Uterus (tissue), 4 donors: ENCODE measurements at places on chromosomes 2 and 18. TPM values are rescaled to one million over a fixed set of nuclear protein-coding genes. Genes with fewer than 3 reads are reported as not detected.

GRCh38 chr2:85173909-85174308 lies 40.7 kb downstream of the TCF7L1 start:
- no peak overlapping the region for H3K4me3 ChIP-seq
- no peaks in the 10 kb centered on the region for H3K27me3 ChIP-seq
- no peak overlapping the region for H3K27ac ChIP-seq
- no peaks in the 10 kb centered on the region for H3K36me3 ChIP-seq

DNA sequence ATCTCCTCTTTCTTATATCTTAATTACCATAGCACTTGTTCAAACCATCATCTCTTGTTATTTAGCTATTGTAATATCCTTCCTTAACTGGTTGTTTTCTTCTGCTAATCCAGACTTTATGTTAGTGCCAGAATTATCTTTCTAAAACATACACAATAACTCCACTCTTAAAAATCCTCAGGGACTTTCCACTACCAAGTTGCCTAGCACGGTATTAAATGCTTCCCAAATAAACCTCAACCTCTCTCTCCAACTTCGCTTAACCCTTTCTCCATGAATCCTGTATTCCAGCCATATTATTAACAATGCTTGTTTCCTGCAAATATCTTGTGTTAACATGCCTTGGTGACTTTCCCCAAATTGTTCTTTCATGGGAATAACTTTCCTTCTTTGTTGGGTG lies 84.5 kb downstream of the FAM228A start:
- H3K27me3 ChIP-seq, result no peaks in the 10 kb centered on the region
- no peak overlapping the region for H3K27ac ChIP-seq
- H3K36me3 ChIP-seq, result no peaks in the 10 kb centered on the region

- H3K36me3 ChIP-seq, result no peaks in the 10 kb centered on the region
- H3K27ac ChIP-seq, result no peak overlapping the region
- no peaks in the 10 kb centered on the region for H3K27me3 ChIP-seq
- no peaks in the 10 kb centered on the region for H3K4me1 ChIP-seq
- no peak overlapping the region for H3K4me3 ChIP-seq
Observed at GRCh38 chr2:96413323-96413722, 77.8 kb downstream of the NCAPH start.

DNA sequence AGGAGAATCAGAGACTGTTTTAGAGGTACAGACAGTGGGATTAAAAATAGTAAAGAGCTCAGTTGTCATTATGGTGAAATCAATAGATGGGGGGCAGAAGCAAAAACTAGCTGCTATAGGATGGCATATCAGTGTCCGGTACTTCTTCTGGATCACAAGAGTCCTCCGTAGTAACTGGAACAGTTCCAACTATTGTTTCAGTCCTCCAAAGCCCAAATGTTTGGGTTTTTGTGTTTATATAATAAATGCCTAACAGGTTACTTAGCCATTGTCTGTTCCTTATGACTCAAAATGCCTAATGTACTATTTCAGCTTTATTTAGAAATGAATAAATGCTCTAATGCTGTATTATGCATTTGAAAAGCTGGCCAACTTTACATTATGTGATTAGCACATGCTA lies 401.2 kb downstream of the PTH2R start:
- no peak overlapping the region for H3K4me3 ChIP-seq
- H3K27ac ChIP-seq, result no peak overlapping the region
- H3K27me3 ChIP-seq, result no peaks in the 10 kb centered on the region
- no peaks in the 10 kb centered on the region for H3K4me1 ChIP-seq
- H3K36me3 ChIP-seq, result no peaks in the 10 kb centered on the region

DNA sequence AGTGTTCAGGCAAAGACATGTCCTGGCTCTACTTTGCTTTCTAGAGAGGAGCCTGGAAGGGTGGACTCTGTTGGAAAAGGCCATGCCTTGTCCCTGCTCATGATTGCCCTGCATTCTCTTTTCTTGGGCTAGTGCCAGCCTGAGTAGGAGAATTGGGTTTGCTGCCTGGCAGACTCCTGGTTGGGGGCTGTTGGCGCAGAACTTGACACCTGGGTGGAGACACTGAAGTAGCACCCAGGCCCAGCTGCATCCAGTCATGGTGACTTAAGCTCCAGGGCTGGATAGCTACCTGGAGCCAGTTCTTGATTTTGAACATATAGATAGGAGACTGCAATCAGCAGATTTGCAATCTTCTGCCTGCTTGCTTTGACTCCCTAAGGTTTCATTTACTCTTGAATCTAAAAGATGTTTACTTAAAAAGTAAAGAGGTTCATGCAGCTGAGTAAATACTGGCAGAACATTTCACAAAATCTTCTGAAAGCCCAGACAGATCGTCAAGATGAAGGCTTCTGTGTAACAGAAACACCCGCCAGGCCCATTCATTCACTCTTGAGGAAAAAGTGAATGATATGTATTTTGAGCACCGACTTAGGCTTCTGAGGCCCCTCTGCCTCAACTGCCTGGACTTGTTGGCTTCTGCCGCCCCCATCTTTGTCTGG lies 38.0 kb upstream of the YWHAQ start:
- no peaks in the 10 kb centered on the region for H3K27me3 ChIP-seq
- H3K4me1 ChIP-seq, result no peaks in the 10 kb centered on the region
- H3K27ac ChIP-seq, result no peak overlapping the region
- no peak for DNase-seq

DNA sequence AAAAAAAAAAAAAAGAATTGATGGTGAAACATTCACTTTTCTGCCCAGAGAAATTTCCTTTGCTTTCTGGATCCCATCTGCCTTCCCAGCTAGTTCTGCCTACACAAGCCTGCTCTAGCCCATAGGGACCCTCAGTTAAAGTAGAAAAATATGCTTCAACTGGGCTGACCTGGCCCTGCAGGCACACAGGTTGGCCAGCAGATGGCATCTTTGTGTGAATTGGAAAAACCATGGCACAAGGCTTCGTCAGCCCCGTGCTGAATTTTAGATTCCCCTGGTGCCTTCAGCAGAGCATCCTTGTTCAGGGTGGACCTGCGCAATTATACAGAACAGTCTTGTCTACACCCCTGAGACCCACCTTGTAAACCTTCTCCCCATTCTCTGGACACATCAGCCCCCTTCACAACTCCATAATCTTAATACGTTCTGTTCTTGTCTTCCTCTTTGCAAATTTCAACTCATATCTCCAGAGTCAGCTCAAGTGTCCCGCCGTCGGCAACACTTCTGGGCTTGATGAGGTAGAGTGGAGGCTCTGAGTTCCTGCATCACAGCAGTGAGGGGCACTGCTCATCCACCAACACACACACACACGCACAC lies 114.5 kb downstream of the INSIG2 start:
- H3K36me3 ChIP-seq, result no peaks in the 10 kb centered on the region
- H3K27me3 ChIP-seq, result no peaks in the 10 kb centered on the region
- no peak for DNase-seq
- no peak overlapping the region for H3K4me3 ChIP-seq

DNA sequence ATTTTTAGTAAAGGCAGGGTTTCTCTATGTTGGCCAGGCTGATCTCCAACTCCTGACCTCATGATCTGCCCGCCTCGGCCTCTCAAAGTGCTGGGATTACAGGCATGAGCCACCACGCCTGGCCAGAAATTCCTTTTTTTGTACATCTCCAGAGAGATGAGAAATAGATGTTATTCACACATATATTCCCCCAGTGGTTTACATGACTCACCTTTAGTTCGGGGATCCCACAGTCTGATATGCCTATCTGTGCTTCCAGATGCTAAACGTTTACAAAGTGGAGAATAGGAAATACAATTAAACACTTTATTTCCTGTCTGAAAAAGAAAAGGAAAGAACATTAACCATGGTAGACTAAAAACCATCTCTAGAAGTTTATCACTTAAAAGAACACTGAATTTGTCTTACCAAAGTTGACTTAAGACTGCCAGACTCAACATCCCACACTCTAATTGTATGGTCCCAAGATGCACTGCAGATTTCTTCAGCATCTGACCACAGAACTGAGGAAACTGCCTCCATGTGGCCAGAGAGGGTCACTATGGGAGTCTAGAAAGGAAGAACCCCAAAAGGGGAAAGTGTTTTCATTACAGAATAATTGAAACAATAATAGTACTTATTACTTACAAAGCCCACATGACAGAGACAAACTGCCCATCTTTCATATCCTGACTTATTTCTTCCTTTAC lies 12.6 kb upstream of the ICA1L start:
- H3K4me3 ChIP-seq, result no peak overlapping the region
- H3K4me1 ChIP-seq, result no peaks in the 10 kb centered on the region
- H3K36me3 ChIP-seq, result no peaks in the 10 kb centered on the region
- DNase-seq, result no peak

GRCh38 chr2:106147159-106147558 lies 46.9 kb downstream of the UXS1 start:
- no peak overlapping the region for H3K4me3 ChIP-seq
- H3K4me1 ChIP-seq, result no peaks in the 10 kb centered on the region
- no peak overlapping the region for H3K27ac ChIP-seq
- DNase-seq, result no peak
- H3K36me3 ChIP-seq, result no peaks in the 10 kb centered on the region

DNA sequence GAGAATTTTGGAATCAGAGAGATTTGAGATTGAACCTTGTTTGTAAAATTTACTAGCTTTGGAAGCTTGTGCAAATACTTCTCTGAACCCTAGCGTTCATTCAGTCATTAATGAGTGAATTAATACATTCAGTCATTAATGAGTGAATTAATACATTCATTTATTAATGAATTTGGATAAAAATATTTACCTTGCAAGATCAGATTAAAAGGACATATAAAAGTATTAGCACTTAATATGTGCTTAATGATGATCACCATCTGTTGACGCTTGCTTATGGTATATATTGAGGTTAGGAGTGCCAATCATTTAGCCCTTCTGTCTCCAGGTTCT lies 26.9 kb downstream of the EML4 start:
- H3K27ac ChIP-seq, result no peak overlapping the region
- no peak overlapping the region for H3K4me3 ChIP-seq
- no peaks in the 10 kb centered on the region for H3K36me3 ChIP-seq
- no peak for DNase-seq
- H3K4me1 ChIP-seq, result no peaks in the 10 kb centered on the region

GRCh38 chr2:44063033-44063432 lies 67.2 kb upstream of the LRPPRC start:
- no peak overlapping the region for H3K4me3 ChIP-seq
- H3K27me3 ChIP-seq, result no peaks in the 10 kb centered on the region
- DNase-seq, result no peak
- H3K27ac ChIP-seq, result no peak overlapping the region
- no peaks in the 10 kb centered on the region for H3K36me3 ChIP-seq

- no peaks in the 10 kb centered on the region for H3K36me3 ChIP-seq
- no peak for DNase-seq
- H3K4me1 ChIP-seq, result no peaks in the 10 kb centered on the region
- no peaks in the 10 kb centered on the region for H3K27me3 ChIP-seq
- no peak overlapping the region for H3K4me3 ChIP-seq
Observed at GRCh38 chr18:71237641-71238040, 948.8 kb downstream of the SOCS6 start.

GRCh38 chr2:190365499-190366204 lies 22.3 kb downstream of the INPP1 start:
- no peak for DNase-seq
- H3K27me3 ChIP-seq, result no peaks in the 10 kb centered on the region
- H3K27ac ChIP-seq, result no peak overlapping the region

DNA sequence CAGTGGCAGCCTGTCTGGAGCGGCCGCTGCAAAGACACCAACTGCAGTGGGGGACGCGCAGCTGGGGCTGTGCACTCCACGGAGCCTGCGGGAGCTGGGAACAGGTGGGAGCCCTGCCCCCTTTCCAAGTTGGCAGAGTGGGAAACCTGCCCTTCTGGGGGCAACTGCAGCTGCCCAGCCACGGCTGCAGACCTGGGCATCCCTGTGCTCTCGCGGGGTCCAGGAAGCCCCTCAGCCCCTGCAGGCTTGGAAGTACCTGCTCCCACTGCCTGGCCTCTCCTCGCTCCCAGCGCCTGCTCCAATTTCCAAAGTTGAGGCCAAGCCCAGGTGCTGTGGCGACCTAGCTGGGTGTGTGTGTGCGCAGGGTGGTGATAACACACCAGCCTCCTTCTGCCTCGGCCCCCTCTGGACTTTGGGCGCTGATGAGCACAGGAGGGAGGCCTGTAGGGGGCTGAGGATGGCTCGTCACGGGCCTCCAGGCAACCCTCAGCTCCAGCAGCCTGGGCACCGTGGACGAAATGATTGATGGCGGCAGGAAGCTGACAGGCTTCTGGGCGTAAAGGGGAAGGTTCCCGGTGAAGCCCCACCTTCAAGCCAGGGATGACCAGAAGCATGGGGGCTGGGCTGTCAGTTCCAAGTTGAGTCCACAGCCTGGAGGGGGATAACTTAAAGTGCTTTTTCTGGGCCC lies 76.9 kb downstream of the PTPN4 start:
- no peak for DNase-seq
- H3K4me1 ChIP-seq, result no peaks in the 10 kb centered on the region
- H3K27ac ChIP-seq, result no peak overlapping the region
- no peaks in the 10 kb centered on the region for H3K36me3 ChIP-seq

- no peaks in the 10 kb centered on the region for H3K27me3 ChIP-seq
- no peaks in the 10 kb centered on the region for H3K36me3 ChIP-seq
- H3K4me1 ChIP-seq, result no peaks in the 10 kb centered on the region
- no peak overlapping the region for H3K4me3 ChIP-seq
- H3K27ac ChIP-seq, result no peak overlapping the region
Observed at GRCh38 chr2:73970850-73971471, 13.7 kb upstream of the TET3 start.

Gene SERPINB12
- not detected for total RNA-seq

Gene NEU2
- total RNA-seq, result not detected

Gene PKDCC
- 36.9 TPM for total RNA-seq

Gene UGT1A4
- total RNA-seq, result not detected
